ENCODE measurements at places on chromosomes 11 and 22.

DNA sequence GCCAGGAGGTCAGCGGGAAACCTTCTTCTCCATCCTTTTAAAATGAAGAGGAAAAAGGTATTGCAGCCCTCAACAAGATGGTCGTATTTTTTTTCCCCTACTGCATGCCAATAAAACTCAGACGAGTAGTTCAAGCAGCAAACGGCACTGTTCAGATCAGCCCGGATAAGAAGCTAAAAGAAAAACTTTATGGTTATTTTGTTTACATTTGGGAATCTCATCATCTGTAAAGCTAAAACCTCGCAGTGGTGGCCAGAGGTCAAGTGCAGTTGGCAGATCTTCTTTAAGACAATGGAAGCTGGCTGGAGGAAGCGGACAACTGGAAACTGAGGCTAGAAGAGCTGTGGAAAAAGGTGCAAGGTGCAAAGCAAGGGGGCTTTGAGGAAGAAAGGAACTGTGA lies 31.0 kb upstream of the CHRM4 start:
- no peak for DNase-seq

- peak; percentile 77 for DNase-seq
Observed at GRCh38 chr11:119094816-119095065, 6.9 kb downstream of the DPAGT1 start.

- no peak for DNase-seq
Observed at GRCh38 chr11:15053191-15053685, 20.2 kb upstream of the CALCB start.

DNA sequence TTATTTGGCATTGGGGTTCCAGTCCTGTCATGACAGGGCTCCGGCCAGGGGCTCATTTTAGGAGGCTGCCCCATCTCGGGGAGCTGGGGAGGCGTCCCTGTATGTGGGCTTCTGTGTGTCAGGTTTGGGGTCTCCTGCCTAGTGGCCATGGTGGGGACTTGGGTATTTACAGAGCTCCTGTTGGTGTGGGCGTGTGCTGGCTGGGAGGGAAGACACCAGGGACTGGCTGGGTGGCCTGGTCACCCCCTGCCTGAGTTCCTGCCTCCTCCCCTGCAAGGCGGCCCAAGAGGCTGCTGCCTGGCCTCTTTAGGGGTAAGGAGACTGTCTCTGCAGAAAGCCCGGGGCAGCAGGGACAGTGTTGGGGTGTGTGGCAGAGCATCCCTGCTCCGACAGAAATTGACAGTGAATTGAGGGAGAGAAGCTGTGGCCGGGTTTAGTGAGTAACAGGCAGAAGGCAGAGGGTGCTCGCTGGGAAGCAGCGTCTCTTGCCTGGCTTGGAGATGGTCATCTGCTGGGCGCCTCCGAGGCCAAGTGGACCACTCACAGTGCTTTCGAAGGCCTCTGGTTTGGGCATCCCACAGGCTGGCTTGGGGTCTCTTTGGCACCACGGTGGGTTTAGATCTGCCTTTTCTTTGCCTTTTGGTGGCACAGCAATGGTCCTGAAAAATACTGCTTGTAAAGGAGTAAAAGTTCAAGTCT lies 40.3 kb upstream of the GRAMD4 start:
- DNase-seq: no peak

DNA sequence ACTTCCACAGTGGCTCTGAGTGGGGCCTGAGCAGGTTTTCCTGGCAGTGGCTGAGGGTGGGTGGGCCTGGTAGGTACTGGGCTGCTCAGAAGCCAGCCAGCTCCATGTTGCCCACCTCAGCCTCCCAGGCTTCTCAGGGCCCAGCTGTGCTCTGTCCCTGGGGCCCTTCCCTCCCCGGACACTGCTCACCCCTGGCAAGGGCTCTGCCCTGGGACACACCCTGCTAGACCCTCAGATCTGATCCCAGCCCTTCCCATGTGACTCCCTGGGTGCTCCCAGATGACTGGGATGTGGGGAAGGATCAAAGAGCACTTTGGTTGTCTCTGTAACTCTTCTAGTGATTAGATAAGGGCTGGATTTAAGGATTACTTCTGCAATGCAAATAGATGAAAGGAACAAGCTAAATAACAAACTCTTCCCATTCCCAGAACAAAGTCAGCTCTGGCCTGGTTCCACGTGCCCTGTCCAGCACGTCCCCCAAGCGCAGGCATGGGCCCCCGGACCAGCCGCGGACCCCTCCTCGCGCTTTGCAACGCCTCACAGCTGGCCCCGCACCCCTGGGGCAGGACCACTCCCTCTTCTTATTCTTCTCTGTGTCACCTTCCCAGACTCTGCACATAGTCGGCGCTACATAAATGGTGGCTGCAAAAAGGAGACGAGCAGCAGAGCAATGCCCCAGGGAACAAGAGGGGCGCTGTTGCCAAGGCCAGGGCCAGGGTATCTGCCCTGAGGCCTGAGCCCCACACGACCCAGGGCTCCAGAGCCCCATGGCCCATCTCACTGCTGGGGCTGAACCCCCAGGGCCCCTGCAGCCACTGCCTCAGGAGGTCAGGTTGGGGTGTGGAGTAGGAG lies 5.7 kb upstream of the KRTAP5-6 start:
- no peak for DNase-seq

- no peak for DNase-seq
Observed at GRCh38 chr22:19904935-19905334, 36.6 kb upstream of the COMT start.

DNA sequence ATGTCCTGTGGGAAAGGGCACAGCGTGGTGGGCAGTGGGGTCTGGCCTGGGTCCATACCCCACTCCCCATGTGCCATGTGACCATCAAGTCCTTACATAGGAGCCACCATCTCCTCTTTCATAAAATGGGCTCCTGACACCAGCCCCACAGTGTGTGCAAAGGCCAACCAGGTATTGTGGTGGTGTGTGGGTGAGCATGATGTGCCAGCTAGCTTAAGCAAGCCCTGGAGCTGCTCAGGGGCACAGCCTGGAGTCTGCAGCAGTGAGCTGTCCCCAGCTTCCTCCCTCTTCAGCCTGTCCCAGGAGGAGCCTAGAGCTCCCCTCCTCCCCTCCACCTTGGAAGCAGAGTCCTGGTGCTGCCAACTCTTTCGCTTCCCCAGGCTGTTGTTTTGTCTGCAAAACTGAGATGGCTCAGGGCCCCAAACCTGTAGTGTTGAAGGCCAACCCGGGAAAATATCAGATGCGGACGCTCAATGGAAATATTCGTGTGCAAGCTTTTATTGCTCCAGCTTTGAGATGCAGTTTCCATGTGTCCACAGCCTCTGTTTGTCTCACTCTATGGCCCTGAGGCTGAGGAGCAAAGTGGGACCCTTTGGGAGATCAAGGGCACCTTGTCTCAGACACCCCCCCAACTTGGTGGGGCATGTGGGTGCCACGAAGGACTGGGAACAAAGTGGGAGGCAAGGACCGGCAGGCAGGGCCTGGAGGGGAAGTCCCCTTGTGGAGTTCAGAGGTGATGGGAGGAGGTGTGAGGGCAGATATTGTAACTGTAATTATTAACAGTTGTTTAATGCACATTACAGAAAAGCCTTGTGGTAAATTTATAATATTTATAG lies 92.6 kb downstream of the CTTN start:
- DNase-seq: no peak

DNA sequence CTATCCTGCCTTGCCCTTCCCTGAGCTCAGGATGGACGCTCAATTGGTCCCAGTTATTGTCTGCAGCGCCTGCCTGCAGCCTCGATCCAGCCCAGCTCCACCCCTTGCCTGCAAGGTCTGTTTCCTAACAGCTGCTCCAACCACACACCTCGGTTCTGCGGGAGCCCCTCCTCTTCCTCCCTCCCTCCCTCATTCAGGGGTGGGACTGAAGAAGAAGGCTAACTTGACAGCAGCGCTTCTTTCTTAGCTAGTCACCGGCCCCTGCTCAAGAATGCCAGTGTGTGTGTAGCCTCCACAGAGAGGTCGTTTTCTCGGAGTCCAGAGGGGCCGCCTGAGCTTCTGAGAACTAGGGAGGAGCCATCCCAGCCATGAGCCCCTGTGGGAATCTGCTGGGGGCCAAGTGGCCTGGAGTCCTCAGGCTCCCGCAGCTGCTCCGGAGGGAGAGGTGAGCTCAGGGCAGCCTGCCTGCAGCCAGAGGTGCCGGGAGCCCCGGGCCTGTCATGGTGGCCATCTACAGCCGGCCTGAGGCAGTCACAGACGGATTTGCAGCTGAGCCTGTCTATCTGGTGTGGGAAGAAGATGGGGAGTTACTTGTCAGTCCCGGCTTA lies 36.1 kb downstream of the LIMK2 start:
- DNase-seq: no peak

Data from COR-L47 (cell line).